Activated CD4-positive, alpha-beta T cell treated with anti-CD3 and anti-CD28 coated beads for 36 hours (primary cell): ENCODE measurements at places on chromosomes 13 and 19. TPM values are rescaled to one million over a fixed set of nuclear protein-coding genes. Genes with fewer than 3 reads are reported as not detected.
A peak's percentile ranks its signal among the peaks of the same experiment; 100 is the strongest.

SUPT5H gene
- 157 TPM for total RNA-seq

PPM1N gene
- total RNA-seq = 2.8 TPM

MADCAM1 gene
- not detected for total RNA-seq

TNNI3 gene
- not detected for total RNA-seq

GRCh38 chr19:45729800-45730290, 851 bp downstream of the FBXO46 start:
- peaks cover 36% of the 10 kb centered on the region for H3K4me1 ChIP-seq
- H3K27ac ChIP-seq = peak overlapping the region; percentile 90
- peak; percentile 47 for DNase-seq
- no peaks in the 10 kb centered on the region for H3K27me3 ChIP-seq
- H3K36me3 ChIP-seq = peaks cover 11% of the 10 kb centered on the region

DNA sequence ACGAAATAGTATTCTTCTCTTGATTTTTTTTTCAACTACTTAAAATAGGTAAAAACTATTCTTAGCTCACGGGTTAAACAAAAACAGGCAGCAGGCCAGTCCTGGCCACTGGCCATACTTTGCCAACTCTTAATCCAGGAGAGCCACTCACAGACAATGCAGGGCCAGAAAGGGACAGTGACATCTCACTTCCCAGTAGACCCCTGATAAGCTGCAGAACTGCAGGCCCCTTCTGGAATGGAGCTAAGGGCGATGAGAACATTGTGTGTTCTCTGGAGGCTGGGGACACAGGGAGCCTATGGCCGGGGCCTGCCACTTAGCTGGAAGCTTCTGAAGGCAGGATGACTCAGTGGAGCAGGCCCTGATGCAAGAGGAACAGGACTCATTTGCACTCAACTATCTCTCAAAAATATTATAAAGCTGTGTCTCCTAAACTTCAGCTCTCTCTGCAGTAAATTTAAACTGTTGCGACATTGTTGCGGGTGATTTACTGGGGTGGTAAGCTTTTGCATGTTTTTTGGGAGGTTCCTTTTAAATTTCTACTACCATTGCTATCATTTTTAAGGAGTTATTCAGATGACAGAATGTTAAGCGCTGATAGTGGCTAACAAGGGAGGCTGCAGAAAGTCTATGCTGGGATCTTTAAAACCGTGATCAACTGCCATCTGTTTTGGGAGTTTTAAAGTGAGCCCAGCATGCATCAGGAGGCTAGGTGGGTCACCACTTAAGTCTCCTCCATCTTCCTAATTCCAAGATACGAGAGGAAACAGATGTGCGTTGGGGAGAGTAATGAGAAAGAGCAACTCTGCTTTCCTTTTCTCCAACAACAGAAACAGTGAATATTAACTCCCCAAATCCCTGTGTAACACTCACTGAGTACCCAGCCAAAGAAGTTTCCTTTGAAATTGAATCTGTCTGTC, 33.2 kb upstream of the KATNAL1 start:
- no peaks in the 10 kb centered on the region for H3K36me3 ChIP-seq
- DNase-seq = no peak
- no peak overlapping the region for H3K4me3 ChIP-seq
- no peaks in the 10 kb centered on the region for H3K27me3 ChIP-seq
- no peak overlapping the region for H3K27ac ChIP-seq

DNA sequence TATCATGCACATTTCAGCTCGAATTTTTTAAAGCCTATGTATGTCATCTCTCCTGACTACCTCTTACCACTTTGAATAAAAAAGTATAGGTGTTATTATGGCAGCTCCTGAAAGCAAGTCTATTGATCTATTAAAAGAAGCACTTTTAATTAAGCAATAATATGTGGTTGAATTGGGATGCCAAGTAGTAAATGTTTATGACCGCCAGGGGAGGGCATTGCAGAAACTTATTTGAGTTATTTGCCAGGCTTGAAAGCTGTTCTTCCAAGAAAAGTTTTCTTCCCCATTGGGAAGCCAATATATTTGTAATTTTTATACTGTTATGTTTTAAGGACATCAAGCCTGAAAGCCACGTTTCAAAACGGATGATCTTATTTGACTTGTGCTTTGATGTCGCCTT, 88.1 kb upstream of the SOX21 start:
- H3K4me3 ChIP-seq = no peak overlapping the region
- no peak overlapping the region for H3K27ac ChIP-seq
- peaks cover 3% of the 10 kb centered on the region for H3K27me3 ChIP-seq
- no peak for DNase-seq
- H3K36me3 ChIP-seq = no peaks in the 10 kb centered on the region
- no peaks in the 10 kb centered on the region for H3K4me1 ChIP-seq

DNA sequence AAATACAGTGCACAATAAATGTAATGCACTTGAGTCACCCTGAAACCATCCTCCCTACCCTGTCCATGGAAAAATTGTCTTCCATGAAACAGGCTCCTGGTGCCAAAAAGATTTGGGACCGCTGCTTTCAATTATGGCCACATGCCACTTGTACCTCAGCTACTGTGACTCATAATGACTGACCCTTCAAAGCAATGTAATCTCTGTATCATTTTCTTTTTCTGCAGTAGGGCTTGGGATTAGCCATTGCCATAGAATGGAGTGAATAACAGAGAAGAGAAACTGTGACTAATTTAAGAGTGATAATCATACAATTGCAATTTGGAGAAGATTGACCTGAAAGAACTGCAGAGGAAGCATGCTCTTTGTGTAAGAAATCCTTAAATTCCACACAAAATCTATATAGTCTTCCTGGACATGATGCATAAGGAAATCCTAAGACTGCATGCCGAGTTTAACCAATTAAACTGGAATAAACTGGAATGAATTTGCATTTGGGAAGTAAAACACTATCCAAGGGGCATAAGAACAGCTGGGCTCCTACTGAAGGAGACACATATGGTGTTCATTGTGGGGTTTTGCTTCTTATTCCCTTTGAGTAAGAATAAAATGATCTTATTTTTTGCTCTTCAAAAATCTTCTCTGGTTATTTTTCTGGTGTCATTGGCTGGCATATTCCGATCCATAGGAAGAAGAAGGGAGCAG, 59.5 kb upstream of the SLC7A1 start:
- H3K27ac ChIP-seq = no peak overlapping the region
- DNase-seq = no peak
- H3K4me1 ChIP-seq = no peaks in the 10 kb centered on the region
- H3K27me3 ChIP-seq = peaks cover 8% of the 10 kb centered on the region
- H3K4me3 ChIP-seq = no peak overlapping the region

DNA sequence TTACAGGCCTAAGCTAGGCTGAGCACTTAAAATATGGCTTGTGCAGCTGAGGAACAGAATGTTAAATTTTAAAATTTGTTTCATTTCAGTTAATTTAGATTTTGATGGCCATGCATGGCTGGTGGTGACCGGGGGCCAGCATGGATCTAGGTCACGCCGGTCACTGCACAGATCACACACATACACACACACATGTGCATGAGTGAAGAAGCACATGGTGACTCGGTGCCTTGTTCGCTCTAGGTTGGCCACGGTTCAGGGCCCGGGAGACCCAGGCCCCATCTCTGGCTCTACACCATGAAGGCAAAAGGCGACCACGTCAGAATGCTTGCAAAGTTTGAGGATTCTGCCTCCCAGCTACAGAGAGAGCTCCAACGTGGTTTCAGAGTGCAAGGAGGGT, 28.0 kb downstream of the ZFR2 start:
- no peak overlapping the region for H3K27ac ChIP-seq
- no peaks in the 10 kb centered on the region for H3K36me3 ChIP-seq
- no peaks in the 10 kb centered on the region for H3K27me3 ChIP-seq
- H3K4me3 ChIP-seq = no peak overlapping the region
